Activated T-helper 2 cell treated with anti-CD3 and anti-CD28 coated beads, Interferon-gamma antibody, Interleukin-2, Interleukin-4, amounts not matched to agents 10 μg/mL and 5 μg/mL and 100 μg/mL, durations not matched to agents 14 hours and 24 hours and 36 hours (primary cell): ENCODE measurements at places on chromosomes 6 and 20.

DNA sequence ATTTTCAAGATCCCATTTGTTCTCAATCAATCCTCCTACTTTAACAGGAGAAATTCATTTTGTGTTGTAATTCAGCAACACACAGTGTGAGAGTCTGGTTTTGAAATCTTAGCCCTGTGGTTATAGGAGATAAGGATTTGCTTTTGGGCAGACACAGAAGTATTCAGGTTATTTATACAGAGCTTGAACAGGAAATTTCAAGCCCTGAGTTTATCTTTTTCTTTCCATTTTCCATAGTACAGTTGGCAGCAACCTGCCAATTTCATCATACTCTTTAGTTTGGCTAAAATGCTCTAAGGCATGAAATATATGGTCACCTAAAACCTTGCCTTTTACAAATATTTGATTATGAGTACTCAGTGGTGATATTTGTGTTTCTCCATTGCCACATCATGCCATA is 41.4 kb downstream of the PKIB start:
- DNase-seq, result no peak

DNA sequence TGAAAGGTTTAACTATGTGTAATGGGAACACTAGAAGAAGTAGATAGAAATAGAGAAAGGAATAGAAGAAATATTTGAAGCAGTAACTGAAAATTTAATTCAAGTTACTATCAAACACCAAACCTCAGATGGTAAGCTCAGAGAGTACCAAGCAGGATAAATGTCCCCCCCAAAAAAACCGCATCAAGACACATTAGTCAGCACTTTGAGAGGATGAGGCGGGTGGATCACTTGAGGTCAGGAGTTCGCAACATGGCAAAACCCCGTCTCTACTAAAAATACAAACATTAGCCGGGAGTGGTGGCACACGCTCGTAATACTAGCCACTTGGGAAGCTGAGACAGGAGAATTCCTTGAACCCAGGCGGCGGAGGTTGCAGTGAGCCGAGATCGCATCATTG is 253.1 kb downstream of the C6orf118 start:
- DNase-seq, result no peak

DNA sequence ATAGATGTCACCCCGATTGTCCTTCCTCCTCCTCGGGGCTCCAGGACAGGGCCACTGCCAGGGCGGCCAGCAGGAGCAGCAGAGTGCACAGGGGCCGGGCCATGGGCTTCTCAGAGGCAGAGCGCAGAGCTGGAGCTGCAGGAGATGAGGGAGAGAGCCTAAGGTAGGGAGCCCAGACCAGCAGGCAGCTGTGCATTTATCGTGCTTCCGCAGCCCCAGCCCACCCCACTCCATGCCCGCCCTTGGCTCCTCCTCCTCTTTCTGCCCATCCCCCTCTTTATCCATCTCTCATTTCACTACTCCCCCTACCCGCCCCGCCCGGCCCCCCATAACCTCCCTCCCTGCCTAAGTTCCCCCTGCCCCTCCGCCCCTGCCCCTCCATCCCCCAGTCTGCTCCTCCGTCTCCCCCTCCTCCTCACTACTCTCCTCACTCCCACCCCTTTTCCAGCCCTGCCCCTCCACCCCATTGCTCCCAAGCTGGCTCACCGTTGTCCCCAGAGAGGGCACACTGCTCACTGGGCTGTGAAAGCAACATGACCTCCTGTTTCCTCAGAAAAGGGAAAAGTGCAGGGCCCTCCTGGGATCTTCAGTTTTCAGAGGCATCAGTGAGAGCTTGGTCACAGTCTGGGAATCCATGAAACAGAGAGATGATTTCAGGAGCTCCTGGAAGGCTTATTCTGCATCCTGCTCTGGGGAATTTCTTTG is 25.5 kb upstream of the CST1 start:
- DNase-seq, result no peak

DNA sequence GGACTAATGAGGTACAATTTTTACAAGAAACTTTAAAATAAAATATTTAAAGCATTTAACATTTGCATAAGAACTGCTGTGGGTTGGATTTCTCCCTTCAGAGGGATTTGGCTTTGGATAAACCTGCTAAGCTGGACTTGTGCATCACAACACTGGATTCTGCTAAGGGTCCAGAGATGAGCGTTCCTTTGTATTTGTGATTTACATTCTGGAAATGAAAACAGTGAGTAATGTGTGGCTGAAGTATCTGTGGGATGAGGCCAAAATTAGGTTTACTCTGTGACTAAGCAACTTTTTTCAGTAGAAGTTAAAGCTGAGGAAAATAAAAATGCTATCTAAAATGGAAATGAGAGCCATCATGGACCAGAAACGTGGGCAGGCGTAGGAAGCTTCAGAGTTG is 494.3 kb downstream of the EPM2A start:
- DNase-seq, result no peak

GRCh38 chr6:167980911-167981580 is 16.4 kb upstream of the KIF25 start:
- DNase-seq, result no peak

DNA sequence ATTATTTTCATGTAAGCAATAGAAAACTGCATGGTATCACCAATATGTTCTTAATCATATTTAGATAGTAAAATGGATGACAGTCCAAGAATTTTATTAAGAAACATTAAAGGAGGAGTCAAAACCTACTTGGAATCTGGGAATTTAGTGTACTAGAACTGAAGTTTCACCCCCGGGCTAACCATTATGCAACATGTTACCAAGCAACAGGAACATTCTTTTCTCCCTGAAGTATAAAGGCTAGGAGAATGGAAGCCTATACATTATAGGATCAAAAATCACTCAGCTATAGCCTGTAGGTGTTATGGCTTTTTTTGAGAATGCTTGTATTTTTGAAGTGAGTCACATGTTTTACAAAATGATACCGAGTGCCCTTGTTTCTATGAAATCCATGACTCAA is 538.3 kb downstream of the GRIK2 start:
- DNase-seq, result no peak

DNA sequence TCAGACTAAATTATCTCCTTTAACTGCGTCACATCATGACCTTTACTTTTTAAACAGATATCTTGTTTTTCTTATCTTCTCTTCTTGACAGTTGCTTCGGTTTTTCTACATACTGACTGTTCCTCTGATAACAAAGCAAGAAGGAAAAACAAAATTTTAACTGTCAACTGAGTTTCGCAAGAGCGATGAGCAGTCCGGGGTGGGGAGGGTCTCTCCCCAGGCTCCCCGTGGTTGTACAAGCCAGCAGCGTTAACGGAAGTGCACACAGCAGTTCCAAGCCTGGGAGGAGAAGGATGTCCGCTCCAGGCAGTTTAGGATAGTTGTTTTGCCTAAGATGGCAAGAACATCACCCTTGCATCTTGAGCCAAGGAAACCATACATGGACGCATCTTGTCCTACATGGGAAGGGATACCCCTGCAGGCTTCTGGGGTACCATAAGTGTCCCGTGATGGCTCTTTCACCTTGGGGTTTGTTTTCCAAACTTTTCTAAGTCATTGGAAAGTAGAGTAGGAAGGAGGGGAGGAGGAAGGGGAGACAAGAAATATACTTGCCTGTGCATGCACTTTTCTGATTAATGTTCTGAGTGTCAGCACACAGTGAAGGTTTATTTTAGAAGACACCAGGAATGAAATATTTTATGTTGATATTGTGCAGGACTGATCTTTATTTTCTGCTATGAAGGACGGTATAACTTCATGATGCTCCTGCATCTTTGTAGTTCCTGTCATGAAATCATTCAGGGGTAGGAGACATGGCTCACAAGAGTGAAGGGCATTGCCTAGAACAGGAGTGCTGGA is 20.8 kb downstream of the SLC24A3 start:
- DNase-seq, result no peak

DNA sequence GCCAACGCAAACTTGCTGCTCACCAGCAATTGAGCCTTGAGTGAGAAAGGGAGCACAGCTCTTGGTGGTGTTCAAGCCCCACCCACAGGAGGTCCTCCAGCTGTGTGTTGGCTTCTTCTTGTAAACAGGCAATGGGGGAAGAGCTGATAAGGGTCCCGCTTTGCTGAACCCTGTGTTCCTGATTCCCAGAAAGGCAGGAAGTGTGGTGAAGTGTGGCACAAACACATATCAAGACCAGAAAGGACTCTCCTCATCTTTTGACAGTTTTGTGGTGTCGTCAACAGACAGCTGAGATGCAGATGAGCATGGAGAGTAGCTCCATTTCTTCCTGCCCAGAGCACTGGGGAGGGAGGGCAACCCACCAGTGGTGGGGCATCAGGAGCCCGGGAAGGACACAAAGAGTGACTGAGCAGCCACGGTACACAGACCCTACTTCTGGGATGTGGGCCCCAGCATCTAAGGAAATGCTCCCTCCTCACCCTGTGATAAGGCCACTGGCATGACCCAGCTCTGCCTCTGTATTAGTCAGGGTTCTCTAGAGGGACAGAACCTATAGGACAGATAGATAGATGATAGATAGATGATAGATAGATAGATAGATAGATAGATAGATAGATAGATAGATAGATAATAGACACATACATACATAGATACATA is 188.9 kb upstream of the TAB2 start:
- peak; percentile 60 for DNase-seq

- DNase-seq, result peak; percentile 59
Observed at GRCh38 chr6:85449388-85449817, 480 bp upstream of the NT5E start.

- no peak for DNase-seq
Observed at GRCh38 chr6:135181333-135182070, 394 bp downstream of the MYB start.

GRCh38 chr6:142302421-142303175 is 791 bp downstream of the ADGRG6 start:
- no peak for DNase-seq

DNA sequence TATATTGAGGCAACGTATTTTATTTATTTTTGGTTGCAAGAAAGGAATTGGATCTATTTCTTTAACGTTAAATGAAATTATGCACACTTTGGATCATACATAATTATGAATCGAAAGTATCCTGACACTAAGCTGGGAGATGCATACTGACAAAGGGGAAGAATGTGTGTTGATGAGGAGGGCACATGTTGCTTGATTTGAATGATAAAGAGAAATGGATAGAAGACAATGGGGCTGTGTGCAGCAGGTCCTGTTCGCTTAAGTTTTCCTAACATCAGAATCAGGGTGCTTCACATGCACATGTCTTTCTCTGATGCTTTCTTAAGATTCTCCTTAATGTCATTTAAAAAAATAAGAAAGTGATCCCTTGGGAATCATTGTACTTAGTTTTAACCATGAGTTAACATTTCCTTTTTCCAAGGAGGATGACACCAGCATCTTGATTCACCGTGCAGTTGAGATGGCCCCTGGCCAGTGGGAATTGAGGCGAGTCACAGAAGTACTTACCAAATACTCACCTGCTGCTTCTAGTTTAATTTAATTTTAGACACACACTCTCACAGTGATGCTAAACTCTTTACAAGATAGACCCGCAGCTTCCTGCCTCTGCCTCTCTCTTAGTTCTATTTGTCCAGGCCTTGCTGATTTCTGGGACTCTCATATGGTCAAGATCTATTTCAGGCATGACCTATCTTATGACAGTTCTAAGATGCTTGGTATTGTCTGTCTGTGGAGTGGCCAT is 116.5 kb downstream of the CLIC5 start:
- no peak for DNase-seq

GRCh38 chr6:25002326-25003091 is 66.7 kb upstream of the RIPOR2 start:
- DNase-seq, result no peak

- DNase-seq, result peak; percentile 77
Observed at GRCh38 chr6:24720131-24720603, 1.2 kb upstream of the C6orf62 start.

DNA sequence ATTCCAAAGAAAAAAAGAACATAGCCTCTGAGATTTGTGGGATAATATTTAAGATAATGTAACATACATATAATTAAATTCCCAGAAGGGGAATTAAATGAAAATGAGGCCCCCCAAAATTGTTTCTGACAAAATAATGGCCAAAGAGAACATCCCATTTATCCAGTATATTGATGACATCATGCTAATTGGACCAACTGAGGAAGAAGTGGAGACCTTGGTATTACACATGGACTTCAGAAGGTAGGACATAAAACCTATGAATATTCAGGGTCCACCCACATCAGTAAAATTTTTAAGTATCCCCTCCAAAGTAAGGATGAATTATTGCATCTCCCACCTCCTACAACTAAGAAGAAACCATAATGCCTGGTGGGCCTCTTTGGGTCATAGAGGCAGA is 15.6 kb upstream of the RBM24 start:
- DNase-seq, result no peak

GRCh38 chr20:1801929-1802306 is 93.3 kb upstream of the SIRPA start:
- no peak for DNase-seq

- DNase-seq, result no peak
Observed at GRCh38 chr6:16316741-16317251, 78.4 kb downstream of the GMPR start.

GRCh38 chr6:125739364-125739763 is 10.1 kb upstream of the HEY2 start:
- no peak for DNase-seq

- no peak for DNase-seq
Observed at GRCh38 chr20:22402550-22402949, 181.8 kb downstream of the FOXA2 start.

GRCh38 chr6:155578251-155578650 is 122.6 kb upstream of the NOX3 start:
- DNase-seq, result no peak

GRCh38 chr6:165186041-165186440 is 123.4 kb downstream of the C6orf118 start:
- DNase-seq, result no peak

DNA sequence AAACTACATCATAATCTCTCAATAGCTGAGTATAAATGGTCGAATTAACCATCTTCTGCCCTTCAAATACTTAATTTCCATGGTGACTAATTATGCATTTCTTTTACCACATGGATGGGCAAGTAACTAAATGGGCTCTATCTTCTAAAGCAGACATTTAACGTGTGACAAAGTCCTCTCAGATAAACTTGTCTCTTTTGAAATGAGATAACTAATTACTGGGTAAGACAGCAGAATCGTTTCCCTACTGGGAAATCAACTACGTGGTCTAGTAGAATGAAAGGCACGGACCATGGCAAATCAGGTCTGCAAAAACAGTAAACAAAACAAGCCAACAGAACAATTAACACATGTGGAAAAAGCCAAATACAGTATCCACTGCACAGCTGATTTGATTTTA is 137.7 kb downstream of the BACH2 start:
- no peak for DNase-seq

GRCh38 chr6:137975188-137975940 is 108.3 kb downstream of the TNFAIP3 start:
- peak; percentile 26 for DNase-seq

DNA sequence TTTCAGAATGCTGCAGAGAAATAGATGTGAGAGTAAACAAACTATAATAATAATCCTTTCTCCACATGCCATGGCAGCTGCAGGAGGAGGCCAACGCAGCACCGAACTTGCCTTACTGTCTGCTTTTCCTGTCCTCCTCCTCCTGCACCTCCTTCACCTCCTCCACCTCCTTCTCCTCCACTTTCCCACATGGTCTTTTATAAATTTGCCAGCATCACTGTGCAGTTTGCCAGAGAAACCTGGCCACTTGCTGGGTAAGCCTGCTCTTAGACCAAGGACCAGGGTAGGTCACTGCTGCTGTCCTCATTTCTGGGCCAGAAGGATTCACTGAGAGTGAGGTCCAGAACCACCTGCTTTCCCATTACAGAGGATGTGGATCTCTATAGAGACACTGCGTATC is 8.7 kb downstream of the SGK1 start:
- DNase-seq, result no peak

GRCh38 chr6:163192591-163192990 is 221.9 kb upstream of the QKI start:
- DNase-seq, result no peak

GRCh38 chr6:110703010-110703905 is 112.0 kb downstream of the CDK19 start:
- no peak for DNase-seq
